ENCODE measurements at places on chromosomes 11 and 22.

GRCh38 chr11:121626507-121626875, 173.7 kb upstream of the SORL1-AS1 start:
- no peak for DNase-seq

DNA sequence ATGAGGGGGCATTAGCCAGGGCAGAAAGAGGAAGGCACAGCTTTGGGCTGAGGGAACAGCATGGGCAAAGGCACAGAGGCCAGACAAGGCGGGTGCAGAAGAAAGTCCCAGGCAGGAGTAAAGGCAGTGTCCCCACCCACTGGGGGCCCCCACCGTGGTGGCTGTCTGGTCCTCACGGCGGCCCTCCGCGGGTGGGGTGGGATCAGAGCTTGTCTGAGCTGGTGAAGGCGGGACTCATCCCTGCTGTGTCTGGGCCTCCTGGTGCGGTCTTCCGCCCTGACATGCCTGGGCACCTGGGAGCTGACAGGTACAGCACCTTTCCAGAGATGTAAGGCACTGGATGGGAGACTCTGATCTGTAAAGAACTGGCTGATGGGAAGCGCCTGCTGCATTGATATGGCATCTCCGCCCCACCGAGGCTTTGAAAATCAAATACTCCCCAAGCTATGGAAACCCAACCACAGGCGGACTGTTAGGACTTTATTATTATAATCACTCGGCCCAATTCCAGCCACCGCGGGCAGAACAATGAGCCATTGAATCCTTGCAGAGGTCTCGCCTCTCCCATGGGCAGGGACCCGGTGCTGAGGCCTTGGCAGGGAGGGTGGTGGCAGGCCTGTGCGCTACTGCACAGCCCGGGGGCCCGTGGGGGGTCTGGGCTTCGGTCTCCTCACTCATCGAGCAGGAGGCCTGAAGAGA, 14.2 kb upstream of the GNB1L start:
- no peak for DNase-seq

GRCh38 chr11:122108192-122108799, 7.7 kb downstream of the BLID start:
- peak; percentile 48 for DNase-seq

DNA sequence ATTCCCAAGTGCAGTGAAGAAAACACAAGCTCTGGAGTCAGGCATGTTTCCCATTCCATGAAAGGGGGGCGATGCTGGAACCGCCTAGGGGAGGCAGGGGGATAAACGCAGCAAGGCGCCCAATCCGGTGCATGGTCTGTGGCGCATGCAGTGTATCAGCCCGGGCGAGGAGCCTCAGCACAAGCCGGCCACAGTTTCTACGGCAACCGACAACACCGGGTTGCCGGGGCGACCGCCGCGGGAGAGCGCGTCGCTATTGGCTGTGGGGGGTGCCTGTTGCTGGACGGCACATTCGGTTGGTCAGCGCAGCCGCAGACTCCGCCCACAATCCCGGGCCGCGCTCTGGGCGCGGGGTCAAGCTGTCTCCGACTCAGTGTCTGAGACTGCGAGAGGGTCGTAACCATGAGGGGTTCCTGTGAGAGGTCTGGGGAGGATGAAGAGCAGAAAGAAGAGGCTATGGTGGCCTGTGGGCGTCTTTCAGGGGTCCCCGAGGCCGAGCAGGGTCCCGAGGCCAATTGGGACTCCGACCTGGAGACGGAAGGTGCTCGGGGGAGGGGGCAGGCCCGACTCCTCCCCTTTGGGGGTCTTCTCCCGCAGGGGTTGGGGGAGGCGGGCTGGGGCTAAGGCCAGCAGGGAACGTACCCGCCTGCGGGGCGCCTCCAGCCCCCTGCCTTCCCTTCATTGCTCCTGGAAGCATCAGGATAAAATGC, at the start of gene LRRC74B:
Gene LRRC74B, plus strand, starts transcription at position 362 of the 710 bp plus-strand sequence. Its CDS starts 41 bp downstream, at position 403.
- peak; percentile 82 for DNase-seq

DNA sequence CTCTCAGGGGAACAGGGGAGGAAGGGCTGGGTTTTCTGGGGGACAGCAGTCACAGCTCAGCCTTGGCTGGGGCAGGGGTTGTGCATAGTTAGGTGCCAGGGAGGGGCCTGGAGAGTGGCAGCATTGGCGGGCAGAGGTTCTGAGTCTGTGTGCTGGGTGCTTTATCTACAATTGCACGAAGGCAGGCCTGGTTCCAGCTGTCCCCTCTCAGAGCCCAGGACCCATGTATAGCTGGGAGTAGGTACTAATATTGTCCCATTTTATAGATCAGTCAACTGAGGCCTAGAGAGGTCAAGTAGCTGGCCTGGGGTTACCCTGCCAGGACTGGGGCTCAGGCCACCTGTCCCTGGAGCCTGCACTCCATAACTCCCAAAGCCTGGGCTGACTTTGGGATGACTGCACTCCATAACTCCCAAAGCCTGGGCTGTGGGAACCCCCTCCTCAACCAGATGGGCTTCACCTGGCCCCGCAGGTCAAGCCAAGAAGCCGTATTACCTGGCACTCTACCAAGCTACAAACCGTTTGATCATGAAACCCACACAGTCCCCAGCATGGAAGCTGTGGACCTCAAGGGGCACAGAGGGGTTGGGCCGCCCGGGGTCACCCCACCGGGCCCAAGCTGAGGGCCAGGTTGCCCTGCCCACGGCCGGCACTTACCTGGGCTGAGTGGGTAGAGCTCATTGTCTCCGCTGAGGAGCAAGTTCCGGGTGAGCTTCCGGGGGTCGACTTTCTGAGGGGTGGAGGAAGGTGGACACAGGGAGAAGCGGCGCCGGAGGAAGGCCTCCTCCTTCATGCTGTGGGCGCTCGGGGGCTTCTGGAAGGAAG, 36.5 kb downstream of the OSBPL5 start:
- no peak for DNase-seq

DNA sequence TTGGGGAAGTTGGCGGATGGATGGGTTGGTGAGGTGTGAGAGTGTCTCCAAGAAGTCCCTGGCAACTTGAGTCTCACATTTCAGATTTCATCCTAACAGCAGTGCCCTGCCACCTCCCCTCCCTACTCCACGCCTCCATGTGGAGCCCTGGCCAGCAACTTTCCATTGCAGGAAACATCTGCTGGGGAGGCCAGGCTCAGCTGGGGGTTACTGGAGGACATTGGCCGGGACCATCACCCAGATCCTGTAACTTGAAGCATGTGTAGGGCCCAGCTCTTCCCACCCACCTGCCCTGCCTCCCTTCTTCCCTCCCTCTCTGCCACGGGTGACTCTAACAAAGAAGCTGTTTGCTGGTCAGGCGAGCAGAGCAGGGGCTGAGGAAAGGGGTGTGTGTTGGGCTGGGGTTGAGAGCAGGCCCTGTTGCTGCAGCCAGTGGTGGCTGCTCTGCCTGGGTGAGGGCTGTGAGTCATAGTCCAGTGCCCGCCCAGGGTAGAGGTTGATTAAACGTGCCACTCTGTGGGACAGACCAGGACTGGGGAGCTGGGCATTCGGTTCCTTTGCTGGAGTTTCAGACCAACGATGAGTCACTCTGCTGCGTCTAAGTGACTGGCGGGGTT, 64.0 kb downstream of the SCN3B start:
- DNase-seq, result peak; percentile 93
